Fibroblast of the conjunctiva (primary cell): ENCODE measurements at places on chromosomes 12 and 14.

- peak; percentile 75 for DNase-seq
Observed at GRCh38 chr12:49783917-49784676, 42.7 kb downstream of the TMBIM6 start.

DNA sequence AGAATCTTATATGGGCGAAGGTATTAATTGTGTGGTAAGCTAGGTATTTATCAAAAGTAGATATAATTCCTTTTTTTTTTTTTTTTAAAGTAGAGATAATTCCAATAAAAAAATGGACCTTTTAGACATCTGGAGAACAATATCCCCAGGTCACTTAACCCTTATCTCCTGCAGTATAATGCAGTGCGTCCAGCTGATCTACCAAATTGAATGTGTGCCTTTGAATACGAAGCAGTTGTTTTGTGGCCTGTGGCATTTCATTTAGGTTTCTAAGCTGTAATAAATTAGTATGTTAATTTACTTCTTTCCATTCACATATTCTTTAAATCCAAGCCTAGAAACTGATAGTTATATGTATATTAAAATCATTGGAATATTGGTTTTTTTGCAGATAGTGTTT lies 3.1 kb downstream of the FUT8 start:
- no peak for DNase-seq

DNA sequence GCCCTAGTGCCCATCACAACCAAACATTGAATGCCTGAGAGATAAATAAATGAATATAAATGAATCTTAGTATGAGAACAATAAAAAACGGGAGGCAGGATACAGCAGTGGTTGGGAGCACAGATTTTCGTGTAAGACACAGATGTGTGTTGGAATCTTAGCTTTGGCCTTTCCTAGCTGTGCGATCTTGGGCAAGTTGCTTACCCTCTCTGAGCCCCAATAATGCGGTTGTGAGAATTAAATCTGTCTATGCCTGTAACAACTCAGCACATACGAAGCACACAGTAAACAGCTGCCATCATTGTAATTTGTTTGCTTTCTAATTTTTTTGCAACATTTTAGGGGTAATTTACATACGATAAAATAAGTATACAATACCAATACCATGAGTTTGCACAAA lies 89.8 kb downstream of the SRRM4 start:
- no peak for DNase-seq

DNA sequence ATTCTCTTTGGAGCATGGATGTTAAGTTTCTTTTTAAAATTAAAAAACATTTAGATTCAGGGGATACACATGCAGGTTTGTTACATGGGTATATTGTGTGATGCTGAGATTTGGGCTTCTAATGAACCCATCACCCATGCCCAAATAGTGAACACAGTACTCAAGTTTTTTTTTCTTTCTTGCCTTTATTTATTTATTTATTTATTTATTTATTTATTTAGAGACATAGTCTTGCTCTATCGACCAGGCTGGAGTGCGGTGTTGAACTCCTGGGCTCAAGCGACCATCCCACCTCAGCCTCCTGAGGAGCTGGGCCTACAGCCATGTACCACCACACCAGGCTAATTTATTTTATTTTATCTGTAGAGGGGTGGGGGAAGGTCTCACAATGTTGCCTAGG lies 2.2 kb upstream of the NCKAP1L start:
- DNase-seq: no peak

DNA sequence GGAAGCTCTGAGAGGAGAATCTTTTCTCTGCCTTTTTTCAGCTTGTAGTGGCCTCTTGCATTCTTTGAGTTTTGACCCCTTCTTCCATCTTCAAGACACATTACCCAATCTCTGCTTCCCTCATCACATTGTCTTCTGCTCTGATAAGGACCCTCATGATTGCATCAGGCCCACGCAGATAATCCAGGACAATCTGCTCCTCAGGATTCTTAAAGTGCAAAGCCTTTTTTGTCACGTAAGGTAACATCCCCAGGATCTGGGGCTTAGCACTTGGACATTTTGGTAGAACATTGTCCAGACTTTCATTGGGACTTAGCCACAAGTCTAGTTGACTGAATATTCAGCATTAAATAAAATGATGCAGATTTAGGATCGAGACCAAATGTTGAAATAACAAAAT lies 521.2 kb downstream of the RMST start:
- DNase-seq: no peak

DNA sequence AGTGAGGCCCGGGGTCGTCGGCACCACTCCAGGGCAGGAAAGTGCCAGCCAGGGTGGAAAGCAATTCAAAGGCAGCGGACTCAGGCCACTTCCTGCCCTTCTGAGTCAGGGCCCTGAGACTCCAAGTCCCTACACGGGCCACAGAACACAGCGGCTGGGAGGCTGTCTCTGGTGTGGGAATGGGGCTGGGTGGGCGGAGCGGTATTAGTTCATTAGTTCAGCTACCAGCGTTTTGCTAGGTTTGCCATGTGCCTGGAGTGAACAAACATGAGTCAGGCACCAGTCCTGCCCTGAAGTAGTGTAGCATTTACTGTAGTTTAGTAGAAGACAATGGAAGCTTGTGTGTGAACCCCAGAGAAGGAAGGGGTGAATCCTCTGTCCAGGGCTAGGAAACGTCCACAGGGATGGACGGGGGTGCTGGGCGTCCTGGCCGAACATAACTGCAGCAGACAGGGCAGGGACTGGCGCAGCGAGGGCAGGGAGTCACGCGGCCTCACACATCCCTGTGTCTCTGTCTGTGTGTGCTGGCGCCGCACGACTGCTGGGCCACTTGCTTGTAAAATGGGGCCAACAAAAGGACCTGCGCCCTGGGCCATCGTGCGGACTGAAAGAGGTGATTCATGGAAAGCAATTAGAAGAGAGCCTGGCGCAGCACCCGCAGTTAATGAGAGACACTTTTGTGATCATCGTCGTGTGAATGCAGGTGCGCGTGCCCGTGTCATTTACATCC lies 186.4 kb upstream of the PRMT8 start:
- no peak for DNase-seq
